AG08396 (cell line): ENCODE measurements at places on chromosomes 11 and 22.
A peak's percentile ranks its signal among the peaks of the same experiment; 100 is the strongest.

GRCh38 chr11:27452147-27452546 lies 20.4 kb downstream of the LGR4 start:
- DNase-seq = no peak

GRCh38 chr11:124069429-124070401 lies 28.6 kb upstream of the OR10G7 start:
- peak; percentile 58 for DNase-seq

DNA sequence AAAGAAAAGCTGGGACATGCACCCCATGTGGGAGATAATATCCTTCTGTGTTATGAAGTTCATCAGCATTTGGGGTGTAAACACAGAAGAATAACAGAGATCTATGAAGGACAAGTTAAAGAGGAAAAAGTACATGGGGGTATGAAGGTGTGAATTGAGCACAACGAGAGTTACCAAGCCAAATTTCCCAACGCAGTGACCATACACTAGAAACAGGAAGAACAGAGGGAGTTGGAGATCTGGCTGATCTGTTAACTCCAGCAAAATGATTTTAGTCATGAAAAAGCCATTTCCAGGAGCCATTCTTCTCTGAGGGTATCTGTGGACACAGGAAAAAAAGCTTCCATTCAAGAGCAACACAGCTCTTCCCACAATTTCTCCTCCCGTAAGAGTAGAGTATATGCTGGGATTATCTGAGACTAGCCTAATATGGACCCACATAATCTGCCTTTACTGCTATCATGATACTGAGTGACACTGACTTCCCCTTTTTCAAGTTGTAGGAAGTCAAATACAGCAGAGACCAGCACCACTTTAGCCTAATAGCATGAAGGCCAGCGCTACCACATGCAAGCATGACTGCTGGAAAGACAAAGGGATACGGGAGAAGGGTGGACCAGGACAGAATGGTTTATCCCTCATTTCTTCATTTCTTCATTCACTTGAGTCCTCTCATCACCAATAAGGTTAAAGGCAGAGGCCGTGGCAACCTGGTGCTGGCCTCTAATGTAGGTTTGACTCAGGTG lies 19.6 kb upstream of the OR8D2 start:
- DNase-seq = no peak

- no peak for DNase-seq
Measured at GRCh38 chr22:49983148-49984042, 22.8 kb downstream of the PIM3 start.

GRCh38 chr11:84714316-84714780 lies 912.8 kb downstream of the DLG2 start:
- peak; percentile 29 for DNase-seq

- no peak for DNase-seq
Measured at GRCh38 chr11:84581083-84581482, 1046.1 kb downstream of the DLG2 start.

GRCh38 chr11:63516109-63516508 lies 10.2 kb downstream of the LGALS12 start:
- DNase-seq = no peak

DNA sequence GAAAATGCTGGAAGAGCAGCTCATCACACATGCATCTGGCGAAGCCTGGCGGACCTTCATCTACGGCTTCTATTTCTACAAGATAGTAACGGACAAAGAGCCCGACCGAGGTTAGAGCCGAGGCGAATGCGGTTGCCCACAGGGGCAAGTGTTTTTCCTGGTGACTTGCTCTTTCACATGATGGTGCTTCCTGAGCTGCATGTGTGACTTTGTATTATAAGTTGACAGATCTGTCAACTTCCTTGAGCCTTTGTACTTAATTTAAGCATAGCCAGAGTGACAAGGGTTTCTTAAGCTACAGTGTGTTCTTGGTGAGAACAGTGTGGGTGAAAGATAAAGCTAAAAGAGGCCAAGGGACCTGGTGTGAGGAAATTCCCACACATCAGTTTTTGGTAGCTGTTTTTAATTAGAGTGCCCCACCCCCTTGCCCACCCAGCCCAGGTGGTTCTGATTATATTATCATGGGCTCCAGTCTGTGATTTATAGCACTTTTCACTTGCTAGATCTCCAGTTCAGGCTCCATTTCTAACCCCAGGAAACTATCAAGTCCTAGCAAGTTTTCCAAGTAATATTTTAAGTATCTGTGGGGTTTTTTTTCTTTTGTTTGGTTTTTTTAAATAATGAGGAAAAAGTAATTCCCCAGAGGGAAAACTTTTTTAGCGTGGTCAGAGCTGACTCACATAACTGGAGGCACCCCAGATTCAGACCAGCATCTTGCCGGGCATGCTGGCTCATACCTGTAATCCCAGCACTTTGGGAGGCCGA lies 68.0 kb upstream of the YWHAH start:
- DNase-seq = no peak

GRCh38 chr11:29448246-29448877 lies 568.5 kb downstream of the KCNA4 start:
- DNase-seq = peak; percentile 26

- no peak for DNase-seq
Measured at GRCh38 chr11:100152766-100153165, 534.3 kb upstream of the ARHGAP42 start.

GRCh38 chr22:35430897-35431322 lies 31.0 kb downstream of the MCM5 start:
- peak; percentile 96 for DNase-seq

DNA sequence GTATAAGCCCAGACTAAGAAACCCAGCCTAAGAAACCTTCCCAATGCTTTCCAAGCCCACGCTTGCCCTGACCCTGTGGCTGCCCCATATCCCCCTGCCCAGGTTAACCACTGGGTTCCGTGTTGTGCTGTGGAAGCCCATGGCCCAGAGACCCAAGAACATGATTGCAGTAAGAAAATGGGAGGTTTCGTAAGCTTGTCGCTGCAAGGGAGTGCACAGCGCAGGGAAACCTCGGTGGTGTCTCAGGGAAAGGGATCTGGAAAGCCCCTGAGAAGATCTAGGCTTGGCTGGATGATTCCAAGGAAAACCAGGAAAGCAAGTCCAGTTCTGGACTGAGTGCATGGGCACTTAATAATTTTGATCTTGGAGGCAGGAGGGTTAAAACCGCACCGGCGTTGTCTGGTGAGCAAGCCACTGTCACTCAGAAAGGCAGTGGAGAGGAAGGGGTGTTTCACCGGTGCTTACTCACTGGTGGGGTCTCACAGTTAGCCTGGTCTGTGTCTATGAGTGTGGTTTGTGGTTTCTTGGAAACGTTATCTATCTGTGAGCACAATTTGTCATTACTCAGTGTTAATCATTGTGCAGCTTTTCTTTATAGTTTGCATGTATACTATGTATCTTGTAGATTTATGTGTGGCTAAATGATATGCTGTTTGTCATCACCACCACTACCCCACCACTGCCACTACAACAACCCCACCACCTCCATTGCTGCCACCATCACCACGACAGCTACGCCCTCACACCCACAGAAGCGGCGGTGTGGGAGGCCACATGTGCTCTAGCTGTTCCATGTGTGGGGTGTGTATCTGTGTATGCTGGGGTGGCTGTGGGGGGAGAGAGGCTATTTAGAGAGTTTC lies 53.3 kb upstream of the PRDM11 start:
- no peak for DNase-seq
